Activated CD8-positive, alpha-beta memory T cell treated with anti-CD3 and anti-CD28 coated beads for 1 hour (primary cell): ENCODE measurements at places on chromosomes 3 and 15.

DNA sequence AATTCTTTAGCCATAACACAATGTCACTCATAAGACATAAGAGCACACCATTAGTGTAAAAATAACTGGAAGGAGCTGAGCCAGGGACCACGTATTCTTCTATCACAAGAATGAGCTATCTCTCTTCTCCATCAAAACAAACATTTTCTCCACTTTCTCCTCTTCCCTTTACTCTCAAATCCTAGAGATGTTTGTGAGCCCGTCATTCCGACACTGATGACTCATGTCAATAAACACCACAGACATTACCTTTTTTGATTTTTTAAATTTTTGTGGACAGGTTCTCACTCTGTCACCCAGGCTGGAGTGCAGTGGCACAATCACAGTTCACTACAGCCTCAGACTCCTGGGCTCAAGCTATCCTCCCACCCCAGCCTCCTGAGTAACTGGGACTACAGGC is 86.6 kb downstream of the MEX3B start:
- no peak for DNase-seq

- DNase-seq, result no peak
Measured at GRCh38 chr3:128420289-128420688, 46.4 kb downstream of the DNAJB8 start.

GRCh38 chr15:50189633-50190032 is 7.6 kb downstream of the SLC27A2 start:
- DNase-seq, result no peak

DNA sequence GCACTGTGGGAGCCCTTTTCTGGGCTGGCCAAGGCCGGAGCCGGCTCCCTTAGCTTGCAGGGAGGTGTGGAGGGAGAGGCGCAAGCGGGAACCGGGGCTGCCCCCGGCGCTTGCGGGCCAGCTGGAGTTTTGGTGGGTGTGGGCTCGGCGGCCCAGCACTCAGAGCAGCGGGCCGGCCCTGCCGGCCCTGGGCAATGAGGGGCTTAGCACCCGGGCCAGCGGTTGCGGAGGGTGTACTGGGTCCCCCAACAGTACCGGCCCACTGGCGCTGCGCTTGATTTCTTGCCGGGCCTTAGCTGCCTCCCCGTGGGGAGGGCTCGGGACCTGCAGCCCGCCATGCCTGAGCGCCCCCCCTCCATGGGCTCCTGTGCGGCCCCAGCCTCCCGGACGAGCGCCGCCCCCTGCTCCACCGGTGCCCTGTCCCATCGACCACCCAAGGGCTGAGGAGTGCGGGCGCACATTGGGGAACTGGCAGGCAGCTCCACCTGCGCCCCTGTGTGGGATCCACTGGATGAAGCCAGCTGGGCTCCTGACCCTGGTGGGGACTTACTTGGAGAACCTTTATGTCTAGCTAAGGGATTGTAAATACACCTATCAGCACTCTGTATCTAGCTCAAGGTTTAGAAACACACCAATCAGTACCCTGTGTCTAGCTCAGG is 707.7 kb downstream of the GRM7 start:
- DNase-seq, result no peak

DNA sequence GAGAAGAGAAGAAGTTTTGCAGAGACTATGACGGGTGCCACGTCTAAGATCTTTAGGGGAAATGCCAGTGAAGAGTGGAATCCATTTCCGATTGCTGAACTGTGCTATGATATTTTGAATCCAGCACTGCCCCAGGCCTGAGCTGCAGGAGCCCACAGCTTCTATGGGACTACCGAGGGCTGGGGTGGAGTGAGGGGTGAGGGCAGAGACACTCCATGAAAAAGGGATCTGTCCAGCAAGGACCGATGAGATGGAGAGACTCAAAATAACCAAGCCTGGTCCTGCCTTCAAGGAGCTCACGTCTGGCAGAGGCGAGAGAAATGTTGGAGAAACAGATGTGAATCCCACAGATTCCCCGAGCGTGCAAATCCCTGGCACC is 79.8 kb upstream of the MEF2A start:
- DNase-seq, result no peak

DNA sequence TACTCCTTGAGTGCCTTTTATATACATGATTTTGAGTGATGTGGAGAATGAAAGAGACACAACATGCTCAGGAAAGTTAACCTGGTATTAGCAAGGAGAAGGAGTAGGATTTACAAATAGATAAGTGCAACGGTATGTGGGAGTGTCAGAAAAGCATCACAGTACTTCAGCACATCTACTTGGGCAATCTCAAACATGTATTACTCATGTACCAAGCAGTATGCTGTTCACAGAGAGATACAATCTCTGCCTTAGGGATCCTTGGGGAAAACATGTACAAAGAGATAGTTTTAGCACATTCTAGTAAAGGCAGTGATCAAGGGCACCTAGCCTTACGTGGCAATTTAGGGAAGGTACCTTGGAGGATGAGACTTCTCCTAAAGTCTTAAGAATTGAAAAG is 146.5 kb downstream of the FILIP1L start:
- DNase-seq, result no peak

DNA sequence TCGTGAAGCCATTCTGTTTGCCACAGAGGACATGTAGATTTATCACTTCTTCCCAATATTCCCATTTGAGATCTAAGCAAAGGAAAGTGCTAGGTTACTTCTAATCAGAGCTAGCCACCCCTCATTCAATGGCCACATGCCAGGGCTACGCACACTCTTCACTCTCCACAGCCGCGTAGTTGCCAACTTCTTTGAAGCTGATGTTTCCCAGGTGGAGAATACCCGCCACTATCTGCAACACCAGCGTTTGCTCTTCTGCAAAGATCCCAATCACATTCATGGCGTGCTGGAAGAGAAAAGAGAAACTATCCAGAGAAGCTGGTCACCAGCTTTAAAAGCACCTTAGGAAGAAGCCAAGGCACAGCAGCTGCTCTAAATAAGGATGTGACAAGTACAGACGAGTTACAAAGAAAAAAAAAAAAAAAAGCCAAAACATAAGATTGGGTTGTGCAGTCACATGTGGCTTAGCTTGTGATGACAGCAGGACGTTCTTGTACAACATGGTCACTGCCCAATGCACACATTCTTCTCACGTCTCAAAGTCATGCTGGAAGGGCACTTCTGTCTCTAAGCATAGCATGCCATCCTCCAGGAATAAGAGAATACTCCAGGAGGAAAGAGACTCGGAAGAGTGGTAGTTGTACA is 16.4 kb downstream of the LDHAL6B start:
- no peak for DNase-seq

DNA sequence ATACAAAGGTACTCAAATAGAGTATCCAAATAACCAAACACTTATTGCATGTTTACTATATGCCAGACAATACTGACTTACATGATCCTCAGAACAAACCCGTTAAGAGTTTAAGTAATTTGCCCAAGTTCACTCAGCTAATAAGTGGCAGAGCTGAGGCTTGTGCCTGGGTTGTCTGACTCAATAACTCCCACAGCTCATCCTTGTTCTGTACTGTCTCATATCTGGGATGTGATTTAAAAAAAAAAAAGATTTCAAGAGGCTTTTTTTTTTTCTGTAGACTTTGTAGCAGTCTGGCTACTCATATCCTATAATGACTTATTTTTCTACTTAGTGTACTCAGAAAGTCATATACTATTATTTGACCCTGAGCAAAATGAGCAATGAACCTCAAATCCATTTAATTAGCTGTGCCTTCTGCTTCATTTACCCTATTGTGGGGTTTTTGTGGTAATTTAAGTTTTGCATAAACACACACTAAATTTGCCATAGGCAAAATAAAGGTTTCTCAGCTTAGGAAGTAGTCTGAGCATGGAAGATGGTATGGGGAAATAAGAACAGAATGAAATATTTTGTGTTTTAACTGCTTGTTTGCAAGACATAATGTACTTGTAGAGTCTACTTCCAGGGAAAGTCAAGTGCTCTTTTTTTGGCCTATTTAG is 3.1 kb downstream of the NSUN3 start:
- no peak for DNase-seq

DNA sequence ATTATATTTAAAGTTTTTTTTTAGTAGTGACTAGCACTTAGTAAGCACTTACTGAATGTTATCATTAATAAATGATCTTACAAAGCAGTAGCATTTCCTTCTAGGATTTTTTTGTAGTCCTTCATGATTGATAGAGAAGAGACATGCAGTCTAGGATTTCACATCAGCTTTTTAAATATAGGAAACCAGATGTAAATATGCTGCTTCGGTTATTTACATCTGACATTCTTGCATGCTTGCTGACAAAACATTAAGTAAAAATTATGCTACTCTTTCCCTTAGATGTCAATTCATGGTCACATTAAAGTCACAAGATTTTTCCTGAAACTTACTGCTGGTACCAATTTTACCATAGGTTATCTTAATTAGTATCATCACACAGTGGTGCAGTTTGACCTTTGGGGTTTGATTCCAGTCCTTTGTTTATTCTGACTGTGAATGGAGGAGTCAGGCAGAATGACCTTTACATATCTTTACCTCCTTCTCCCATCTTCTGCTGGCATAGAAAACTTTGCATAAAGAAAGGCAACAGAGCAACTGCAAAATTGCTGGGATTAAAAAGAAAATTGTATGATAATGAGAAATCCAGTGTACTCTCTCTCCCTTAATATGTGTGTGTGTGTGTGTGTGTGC is 286.5 kb downstream of the LPP start:
- no peak for DNase-seq

DNA sequence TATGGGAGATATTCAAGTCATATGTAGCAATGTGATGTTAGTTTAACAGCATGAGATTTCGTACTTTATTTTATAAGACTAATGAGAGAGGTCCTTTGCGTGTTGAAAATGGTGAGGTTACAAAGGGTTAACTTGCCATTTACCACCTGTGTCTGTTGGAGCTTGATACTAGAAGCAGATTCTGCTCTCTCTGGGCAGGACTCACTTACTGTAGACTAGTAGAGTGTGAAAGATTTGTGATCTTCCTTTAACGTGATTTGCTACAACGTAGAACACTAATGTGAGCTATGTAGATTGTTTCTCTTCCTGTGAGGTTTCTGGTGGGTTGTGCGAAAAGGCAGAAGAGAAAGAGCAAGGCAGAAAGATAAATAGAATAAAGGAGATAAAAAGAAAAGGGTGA is 1.1 kb downstream of the TP63 start:
- DNase-seq, result no peak

GRCh38 chr3:193553586-193553985 is 1.1 kb downstream of the ATP13A4 start:
- DNase-seq, result no peak

DNA sequence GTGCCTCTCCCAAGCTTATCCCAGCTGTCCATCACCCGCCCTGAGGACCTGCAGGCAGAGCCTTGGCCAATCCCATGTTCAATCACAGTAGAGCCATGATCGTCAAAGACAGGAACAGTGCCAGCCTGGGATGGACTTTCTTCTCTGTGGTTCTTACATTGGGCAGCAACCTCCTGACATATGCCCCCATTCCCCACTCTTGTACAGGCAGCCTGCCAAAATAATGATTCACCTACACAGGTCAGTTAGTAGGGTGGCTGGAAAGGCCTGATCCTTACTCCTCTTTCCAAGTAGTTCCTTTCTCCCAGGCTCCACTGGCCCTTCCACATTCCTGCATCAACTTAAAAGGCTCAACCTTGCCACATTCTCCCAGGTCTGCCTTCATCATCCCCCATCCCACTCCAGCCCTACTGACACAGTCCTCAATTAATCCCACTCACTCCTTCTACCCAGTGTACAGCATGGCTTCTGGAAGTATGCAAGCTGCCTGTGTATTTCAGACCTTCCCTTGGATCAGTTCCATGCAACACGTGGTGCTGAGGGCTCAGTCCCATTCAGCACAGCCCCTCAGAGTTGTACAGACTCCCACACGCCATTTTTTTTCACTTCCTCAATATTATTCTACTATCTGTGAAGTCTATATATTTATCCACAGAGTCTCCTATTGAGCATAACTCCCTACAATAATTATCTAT is 189.8 kb downstream of the NTRK3 start:
- no peak for DNase-seq

- no peak for DNase-seq
Measured at GRCh38 chr3:54213907-54214306, 91.6 kb downstream of the CACNA2D3 start.

GRCh38 chr15:43775411-43775965 is 1.3 kb downstream of the ELL3 start:
- DNase-seq, result no peak

GRCh38 chr3:160010578-160010977 is 21.9 kb downstream of the IL12A start:
- DNase-seq, result no peak

- DNase-seq, result no peak
Measured at GRCh38 chr15:82103468-82103867, 57.6 kb upstream of the MEX3B start.

GRCh38 chr3:177934001-177934891 is 602.0 kb upstream of the KCNMB2 start:
- no peak for DNase-seq

GRCh38 chr3:72520690-72521308 is 327.4 kb downstream of the SHQ1 start:
- DNase-seq, result no peak

GRCh38 chr3:142818651-142819050 is 70.2 kb downstream of the PCOLCE2 start:
- DNase-seq, result no peak

- no peak for DNase-seq
Measured at GRCh38 chr3:151382671-151383070, 1.9 kb downstream of the P2RY12 start.

- no peak for DNase-seq
Measured at GRCh38 chr3:115852278-115852677, 229.0 kb downstream of the GAP43 start.

DNA sequence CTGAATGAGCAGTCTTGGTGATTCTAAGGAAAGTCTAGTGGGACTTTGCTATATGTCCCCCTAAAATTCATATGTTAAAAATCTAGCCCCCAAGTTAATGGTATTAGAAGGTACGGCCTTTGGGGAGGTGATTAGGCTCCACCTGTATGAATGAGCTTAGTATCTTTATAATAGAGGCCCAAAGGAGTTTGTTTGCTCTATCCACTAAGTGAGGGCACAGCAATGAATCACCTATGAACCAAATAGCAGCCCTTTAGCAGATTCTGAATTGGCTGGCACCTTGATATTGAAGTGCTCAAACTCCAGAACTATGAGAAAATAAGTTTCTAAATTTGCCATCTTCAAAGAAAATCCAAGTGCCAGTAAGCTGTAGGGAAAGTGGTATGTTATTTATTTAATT is 187.9 kb downstream of the SUCNR1 start:
- DNase-seq, result no peak

- no peak for DNase-seq
Measured at GRCh38 chr3:148729476-148730055, 31.9 kb downstream of the AGTR1 start.

DNA sequence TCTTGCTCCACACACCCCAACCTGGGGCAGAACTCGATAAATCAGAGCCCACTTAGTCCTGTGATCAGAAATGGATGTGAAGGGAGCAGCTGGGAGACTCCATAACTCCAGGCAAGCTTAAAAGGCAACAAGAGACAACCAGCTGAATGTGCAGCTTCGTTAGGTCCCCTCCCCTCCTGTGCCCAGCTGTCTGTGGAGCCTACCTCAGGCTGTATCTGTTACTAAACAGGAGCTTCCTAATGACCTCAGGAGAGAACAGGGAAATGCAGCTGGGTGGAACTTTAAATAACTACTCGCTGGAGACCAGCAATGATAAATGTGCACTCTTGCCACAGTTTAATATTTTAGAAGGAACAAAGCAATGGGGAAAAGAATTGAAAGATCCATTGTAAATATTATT is 25.9 kb downstream of the SLC9A9 start:
- no peak for DNase-seq
